Cerebellum (tissue), 4 donors: ENCODE measurements at places on chromosomes 12 and 14.

DNA sequence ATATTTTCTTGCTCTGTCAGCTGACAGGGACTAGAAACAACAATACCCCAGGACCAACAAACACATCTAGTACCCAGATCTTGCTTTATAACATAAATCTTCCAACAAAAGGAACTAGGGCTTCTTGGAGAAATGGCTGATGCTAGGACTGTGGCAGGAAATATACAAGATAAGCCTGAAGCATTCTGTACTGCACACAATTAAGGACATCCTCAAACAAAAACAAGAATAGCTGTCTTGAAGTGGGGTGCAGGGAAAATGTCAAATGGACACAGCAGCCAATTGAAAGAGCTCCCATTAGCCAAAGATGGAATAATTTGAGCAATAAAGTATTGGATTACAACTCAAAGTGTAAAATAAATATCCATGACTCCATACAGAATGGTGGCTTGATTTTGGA is 50.0 kb downstream of the LGMN start:
- DNase-seq: no peak

GRCh38 chr14:87879389-87879788 is 113.6 kb downstream of the GALC start:
- DNase-seq: no peak

DNA sequence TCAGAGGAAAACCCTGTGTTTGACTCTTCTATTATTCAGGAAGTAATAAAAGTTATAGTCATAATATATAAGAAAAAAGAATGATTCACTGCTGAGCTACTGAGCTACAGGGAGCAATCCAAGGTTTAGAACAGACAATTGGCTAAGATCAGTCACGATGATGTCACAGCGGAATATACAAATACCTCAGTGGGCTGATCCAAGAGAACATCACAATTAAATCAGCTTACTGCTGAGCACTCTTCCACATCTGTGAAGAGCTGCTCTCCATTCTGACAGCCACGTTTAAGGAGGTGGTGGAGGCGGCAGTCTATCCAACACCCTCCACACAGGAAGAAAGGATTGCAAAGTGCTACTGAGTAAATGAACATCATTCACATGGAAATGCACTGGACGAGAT is 271.0 kb downstream of the APAF1 start:
- DNase-seq: no peak

- DNase-seq: no peak
These were observed 62.8 kb upstream of the EGLN3 start for GRCh38 chr14:34013721-34014060.

DNA sequence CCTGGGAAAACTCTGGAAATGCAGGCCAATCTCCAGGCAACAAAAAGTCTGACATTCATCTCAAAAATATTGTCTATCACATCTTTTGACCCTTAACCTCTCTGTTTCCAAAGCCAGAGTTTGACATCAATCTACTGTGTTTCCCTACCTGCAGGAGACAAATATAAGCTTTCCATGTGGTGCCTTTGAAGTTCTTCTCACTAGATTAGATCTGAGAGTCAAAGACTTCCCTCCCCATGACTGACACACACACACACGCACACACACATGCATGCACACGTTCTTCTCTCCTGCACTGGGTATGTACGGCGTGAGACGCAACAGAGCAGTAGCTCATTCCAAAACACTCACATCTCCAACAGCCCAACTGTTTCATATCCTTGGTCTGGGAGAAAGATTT is 8.1 kb upstream of the ITPR2 start:
- DNase-seq: no peak

DNA sequence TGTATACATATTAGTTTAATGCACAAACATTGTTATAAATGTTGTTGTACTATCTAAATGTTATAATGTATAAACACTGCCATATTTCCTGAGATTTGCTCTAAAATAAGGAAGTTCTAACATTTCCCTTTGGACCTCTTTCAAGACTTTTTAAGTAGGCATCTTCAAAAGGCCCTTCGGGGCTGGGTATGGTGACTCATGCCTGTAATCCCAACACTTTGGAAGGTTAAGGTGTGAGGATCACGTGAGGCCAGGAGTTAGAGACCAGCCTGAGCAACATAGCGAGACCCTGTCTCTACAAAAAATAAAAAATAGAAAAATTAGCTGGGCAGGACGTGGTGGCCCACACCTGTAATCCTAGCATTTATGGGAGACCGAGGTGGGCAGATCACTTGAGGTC is 35.5 kb downstream of the FBLN5 start:
- DNase-seq: no peak

- DNase-seq: no peak
These were observed 1435.3 kb downstream of the LRFN5 start for GRCh38 chr14:43041976-43042375.

- no peak for DNase-seq
These were observed 59.0 kb downstream of the GAS2L3 start for GRCh38 chr12:100632445-100632892.

- DNase-seq: no peak
These were observed 124.8 kb downstream of the TMEM132D start for GRCh38 chr12:129779033-129779432.

DNA sequence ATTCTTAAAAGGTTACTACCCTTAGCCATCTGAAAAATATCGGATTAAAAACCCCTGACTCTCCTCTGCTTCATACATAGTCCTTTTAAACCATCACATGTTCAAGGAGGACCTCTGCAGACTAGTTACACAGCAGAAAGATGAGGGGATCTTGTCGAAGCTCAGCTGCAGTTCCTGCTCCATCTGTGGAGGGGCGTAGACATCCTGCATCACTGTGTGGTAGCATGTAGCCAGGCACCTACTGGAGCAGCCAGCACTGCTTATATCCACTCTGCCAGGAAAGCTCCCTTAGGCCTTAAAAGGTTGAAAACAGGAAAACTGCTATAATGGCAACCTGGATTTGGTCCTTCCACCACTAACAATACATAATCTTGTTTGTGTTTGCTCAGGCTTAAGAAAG is 57.6 kb upstream of the STRN3 start:
- DNase-seq: no peak

- no peak for DNase-seq
These were observed 226.2 kb downstream of the ADAMTS20 start for GRCh38 chr12:43325786-43326185.

DNA sequence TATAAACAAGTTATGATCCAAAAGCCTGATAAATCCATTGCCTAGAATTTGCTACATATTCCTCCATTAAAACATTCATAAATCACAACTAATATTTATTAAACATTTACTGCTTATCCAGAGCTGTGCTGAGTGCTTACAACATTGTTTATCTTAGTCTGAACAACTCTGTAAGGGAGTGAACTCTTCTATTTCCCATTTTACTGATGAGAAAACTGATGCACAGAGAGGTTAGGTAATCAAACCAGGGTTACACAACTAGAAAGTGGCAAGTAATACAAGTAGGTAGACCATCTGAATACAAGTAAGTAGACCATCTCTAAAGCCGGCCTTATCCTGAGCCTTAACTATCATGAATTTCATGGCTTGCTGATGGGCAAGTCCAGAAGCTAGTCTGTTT is 39.5 kb downstream of the WASHC3 start:
- no peak for DNase-seq

- DNase-seq: peak; percentile 4
These were observed 841.1 kb downstream of the TMTC2 start for GRCh38 chr12:83527810-83528209.

DNA sequence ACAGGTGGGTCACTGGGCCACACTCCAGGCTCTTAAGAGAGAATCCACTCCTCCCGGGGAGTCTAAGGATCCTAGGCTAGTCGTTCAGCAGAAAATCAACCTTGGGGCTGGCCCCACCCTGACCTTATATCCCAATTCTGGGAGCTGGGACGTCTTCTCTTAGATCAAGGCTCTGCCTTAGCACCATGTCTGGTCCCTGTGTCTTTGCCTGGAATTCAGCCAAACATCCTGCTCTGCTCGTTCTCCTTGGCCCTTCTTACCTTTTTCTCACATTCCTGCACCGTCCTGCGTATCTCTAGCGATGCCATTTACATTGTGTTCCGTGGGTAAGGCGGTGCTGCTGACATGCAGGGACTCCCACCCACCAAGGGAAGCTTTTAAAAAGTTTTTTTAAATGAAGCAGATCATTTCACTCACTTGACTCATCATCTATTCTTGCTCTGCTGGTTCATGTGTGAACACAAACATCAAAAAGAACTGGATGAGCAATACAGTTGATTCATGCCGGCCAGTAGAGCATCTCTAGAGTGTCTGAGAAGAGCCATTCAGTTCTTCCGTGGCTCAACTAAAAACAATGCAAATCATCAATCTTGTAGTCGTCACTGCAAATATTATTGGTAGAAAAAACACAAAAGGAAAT is 50.2 kb downstream of the KCNK13 start:
- no peak for DNase-seq

- DNase-seq: no peak
These were observed 313.0 kb downstream of the CEP128 start for GRCh38 chr14:80628547-80628946.

GRCh38 chr12:9588749-9589148 is 19.0 kb downstream of the KLRB1 start:
- no peak for DNase-seq
